ENCODE measurements at places on chromosomes 7 and 10.

DNA sequence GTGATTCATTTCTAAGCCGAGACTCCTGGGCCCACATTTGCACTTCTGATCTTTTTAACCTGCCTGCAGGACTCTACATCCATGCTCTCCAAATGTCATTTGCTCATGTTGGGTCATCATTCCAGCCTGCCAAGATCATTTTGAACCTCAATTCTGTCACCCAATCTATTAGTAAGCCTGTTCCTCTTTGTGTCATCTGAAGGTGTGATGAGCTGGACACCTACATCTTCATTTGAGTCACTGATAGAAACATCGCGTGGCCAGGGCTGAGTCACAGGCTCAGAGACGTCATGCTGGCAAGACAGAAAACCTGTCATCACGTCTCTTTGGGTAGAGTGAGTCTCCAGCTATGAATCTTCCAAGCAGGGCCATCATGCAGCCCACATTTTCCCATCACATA, 65.3 kb upstream of the SLF2 start:
- no peak for DNase-seq

DNA sequence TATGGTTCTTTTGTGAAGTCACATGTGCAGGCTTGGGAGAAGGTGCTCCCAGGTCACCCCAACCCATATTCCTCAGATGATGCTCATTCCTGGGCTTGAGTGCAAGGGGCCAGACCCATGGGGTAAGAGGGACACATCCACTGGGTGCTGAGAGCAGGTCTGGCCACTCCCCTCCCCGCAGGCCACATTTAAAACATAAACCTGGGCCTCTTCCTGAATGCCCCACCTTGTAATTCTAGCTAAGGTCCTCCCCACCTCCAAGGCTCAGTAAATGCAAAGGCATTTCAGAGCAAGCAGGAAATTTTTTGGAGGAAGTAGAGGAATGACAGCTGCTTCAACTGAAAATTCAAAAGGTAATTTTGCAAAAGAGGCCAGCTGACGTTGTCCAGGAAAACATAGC, 172.5 kb downstream of the ARHGAP21 start:
- DNase-seq, result no peak

DNA sequence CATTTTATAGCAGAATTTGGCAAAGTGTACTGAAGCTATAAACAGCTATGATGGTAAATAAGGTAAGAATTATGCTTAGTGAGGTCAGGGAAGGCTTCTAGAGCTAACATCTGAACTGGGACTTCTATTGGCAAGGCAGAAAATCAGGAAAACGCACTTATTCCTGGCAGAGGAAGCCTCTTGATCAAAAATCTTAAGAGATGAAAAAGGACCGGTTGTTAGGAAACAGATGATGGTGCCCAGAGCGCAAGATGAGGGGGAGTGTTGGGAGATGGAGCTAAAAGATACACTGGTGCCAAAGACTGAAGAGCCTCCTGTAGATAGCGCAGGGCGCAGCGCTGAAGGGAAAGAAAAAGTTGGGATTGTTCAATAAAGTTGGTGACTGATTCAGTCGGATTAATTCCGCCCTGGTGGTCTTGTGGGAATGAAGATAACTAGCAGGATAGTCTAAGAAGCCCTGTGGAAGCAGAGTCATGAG, 550 bp upstream of the CALU start:
- no peak for DNase-seq

DNA sequence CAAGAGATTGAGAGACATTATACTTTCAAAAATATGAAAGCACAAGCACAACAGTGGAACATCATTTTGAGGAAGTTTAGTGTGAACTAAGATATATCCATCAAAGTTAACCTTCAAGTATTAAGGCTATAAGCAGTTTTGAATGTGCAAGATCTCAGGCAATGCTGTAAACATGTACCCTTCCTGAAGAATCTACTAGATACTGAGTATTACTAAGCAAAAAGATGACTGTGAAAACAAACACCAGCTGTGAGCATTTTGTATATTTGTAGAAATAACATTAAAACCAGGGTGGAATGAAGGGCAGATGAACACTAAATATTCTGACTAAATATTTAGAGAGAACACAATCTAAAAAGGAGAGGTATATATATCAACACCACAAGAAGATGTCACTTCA, 41.3 kb upstream of the ADRA2A start:
- DNase-seq, result no peak

- no peak for DNase-seq
Measured at GRCh38 chr10:61899069-61899531, 2.4 kb upstream of the ARID5B start.

DNA sequence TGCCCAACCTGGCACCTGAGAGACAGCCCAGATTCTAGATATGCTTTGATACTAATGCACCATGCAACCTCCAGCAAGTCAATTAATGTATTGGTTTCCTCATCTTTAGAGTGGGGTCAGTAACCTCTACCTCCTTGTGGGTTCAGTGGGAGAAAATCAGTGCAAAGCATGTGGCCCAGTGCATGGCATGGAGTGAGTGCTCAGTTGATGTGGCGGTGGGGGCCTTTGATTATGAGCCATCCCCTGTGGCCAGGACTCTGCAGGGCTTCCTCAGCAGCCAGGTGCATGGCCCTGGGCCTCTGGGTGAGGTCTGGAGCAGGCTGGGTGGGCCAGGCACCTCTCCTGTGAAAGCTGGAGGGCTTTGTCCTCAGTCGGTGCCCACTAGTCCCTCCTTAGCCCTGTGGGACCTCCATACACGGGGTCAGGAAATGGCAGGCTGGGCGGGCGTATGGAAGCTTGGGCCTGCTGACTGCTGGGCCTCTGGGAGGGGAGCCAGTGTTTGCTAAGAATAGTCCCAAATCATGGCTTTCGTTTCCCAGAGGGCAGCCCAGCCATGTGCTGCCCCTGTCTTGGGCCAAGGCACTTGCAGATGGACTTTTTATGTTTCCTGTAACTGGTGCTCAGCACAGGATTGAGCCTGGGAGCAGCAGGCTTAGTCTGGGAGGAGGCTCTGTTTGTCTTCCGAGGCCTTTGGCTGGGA, 3.4 kb downstream of the PALD1 start:
- DNase-seq, result no peak

DNA sequence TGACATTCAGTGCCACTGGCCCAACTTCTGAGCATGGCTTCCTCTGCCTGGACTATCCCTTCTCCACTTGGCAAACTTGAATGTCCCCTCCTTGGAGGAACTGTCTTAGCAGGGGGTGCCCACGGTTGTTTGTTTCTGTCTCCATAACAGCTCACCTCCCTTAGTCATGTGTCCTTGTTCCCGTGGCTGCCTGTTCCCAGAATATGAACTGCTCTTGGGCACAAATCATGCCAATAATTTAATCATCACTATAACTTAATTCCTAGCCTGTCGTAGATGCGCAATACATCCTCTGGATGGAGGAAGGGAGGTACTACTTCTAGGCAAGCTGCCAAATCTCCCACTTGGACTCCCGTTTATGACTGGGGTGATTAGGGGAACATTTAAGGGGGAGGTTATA, 173.1 kb downstream of the MYOF start:
- DNase-seq, result no peak

GRCh38 chr7:34041707-34042106, 136.4 kb downstream of the BMPER start:
- DNase-seq, result no peak

DNA sequence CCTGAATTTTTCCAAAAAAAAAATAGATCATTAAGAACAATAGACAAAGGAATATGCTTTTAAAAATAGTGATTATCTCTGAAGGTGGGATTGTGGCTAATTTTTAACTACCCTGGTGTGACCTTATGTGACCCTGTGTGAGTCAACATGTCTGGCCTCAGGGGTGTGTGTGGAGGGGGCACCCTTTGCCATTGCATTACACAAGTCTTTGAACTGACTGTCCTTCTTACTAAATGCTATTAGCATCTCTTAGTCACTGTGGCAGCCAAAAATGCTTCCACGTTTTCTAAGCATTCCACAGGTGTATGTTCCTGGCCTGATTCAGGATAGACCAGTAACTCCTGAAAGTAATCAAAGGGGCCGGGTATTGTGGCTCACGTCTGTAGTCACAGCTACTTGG, 175.4 kb downstream of the MGMT start:
- DNase-seq, result no peak

- no peak for DNase-seq
Measured at GRCh38 chr7:111780527-111780926, 218.2 kb upstream of the IMMP2L start.

- DNase-seq, result peak; percentile 72
Measured at GRCh38 chr7:322111-322671, 32.2 kb downstream of the FOXL3 start.

DNA sequence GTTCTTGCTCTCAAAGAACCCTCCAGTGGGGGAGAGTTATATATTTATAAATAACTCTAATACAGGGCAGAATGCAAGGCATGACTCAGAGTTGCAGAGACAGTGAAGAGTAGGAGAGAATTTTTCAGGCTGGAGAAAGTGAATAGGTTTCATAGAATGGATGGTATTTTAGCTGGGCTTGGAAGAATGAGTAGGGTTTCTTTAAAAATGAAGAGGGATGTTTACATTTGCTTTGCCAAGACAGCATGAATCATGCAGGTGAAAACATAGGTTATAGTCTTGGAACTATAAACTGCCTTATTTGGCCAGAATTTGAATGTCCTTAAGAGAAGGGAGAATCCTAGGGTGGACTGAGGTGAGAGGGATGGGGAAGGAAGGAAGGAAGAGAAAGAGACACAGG, 124.8 kb downstream of the CPED1 start:
- no peak for DNase-seq

GRCh38 chr10:126977216-126977615, 72.0 kb downstream of the DOCK1 start:
- no peak for DNase-seq

- no peak for DNase-seq
Measured at GRCh38 chr10:77587416-77587790, 50.2 kb downstream of the KCNMA1 start.

DNA sequence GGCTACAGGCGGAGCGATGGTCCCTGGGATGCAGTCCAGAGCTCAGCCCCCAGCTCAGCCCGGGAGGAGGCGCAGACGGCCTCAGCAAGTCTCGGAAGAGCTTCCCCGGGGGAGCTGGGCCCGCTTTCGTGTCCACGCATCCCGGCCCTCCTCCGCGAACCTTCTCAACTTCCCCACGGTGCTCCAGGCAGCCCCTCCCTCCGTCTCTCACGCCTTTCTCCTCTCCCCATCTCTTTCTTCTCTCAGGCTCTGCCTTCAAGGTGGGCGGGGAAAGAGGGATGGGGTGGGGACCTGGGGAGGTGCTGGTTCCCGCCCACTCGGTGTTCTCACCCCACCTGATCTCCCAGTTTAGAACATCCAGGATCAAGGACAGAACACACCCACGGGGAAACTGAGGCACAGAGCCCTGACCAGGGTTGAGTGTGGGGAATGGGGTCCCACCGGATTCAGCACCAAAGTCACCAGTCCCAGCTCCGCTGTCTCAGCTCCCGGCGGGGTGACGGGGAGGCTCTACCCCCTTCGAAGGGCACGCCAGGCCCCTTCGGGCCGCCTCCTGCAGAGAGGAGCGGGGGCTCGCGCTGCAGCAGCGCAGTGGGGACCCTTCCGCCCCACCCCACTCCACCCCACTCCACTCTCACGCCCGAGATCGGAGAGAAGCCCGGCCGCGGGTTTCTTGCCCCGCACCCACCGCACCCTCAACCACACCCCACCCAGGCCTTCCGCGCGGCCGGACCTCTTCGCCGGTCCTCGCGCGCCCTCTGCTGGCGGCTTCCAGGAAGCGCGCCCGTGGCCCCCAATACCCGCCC, 18.2 kb downstream of the POLL start:
- peak; percentile 65 for DNase-seq

DNA sequence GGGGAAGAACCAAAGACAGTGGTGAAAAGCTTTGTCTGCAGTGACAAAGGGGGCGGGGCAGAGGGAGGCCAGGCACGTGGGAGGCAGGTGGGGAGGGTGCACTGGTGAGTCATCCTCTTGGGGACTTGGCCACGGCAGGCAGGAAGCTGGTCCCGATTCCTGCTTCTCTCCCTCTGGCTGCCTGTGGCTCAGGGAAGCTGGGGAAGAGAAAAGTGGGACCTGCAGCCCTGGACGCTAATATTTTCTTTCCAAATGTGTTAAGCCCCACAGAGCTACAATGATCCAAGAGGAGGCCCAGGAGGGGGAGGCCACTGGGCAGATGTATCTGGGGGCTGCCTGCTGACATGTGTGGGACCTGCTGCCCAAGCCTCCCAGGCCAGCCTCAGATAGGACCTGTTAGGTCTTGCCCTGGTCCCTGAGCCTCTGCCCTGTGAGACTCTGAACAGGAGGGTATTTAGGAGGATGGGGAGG, 231.8 kb downstream of the KCNMA1 start:
- no peak for DNase-seq

GRCh38 chr7:115038158-115038557, 116.3 kb downstream of the MDFIC start:
- DNase-seq, result no peak

DNA sequence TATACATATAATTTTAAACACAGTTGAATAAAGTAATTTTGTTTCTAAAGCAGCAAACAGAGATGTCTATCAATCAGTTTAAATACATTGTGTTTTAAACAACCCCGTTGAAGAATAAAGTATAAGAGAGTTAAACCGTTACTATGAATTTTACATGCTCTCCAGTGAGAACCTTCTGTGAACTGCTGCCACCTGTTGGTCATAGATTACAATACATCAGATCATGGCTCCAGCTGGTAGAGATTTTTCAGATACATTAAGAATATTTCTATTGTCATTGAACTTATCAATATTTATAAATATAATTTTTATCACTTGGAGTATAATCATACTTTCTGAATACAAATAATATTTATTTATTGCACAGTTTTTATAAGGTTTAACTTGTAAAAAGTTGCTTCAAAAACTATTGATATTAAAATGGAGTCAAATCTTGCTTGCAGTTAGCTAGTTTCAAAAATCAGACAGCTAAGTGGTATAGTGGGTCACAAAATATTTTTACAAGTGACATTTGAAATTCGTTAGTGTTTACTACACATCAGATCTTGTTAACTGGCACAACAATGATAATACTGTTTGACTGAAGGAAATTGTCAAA, 561.2 kb upstream of the PHF14 start:
- no peak for DNase-seq

- DNase-seq, result no peak
Measured at GRCh38 chr10:106919871-106920282, 244.6 kb downstream of the SORCS1 start.

- DNase-seq, result no peak
Measured at GRCh38 chr7:15891151-15891881, 204.8 kb upstream of the MEOX2 start.

DNA sequence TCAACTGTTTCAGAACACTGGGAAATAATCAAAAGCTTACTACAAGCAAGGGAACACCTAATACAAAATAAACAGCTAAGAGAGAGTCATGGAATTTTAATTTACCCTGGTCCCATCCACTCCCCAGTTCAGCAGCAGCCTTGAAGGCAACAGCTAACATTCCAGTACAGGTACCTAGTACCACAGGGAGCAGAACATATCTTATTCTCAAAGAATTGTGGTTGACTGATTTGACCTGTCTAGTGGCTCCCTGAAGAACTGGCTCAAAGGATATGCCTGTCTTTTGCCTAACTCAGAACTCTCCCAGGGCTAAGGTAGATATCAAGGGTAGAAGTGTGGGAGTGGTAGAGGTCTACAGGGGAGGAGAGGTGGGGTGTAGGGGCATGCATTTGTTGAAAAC, 32.3 kb downstream of the SMURF1 start:
- no peak for DNase-seq

Data from activated CD8-positive, alpha-beta memory T cell treated with anti-CD3 and anti-CD28 coated beads for 4 hours (primary cell).